Muscle of back (tissue), 13 donors: ENCODE measurements at places on chromosomes 1 and 21.

DNA sequence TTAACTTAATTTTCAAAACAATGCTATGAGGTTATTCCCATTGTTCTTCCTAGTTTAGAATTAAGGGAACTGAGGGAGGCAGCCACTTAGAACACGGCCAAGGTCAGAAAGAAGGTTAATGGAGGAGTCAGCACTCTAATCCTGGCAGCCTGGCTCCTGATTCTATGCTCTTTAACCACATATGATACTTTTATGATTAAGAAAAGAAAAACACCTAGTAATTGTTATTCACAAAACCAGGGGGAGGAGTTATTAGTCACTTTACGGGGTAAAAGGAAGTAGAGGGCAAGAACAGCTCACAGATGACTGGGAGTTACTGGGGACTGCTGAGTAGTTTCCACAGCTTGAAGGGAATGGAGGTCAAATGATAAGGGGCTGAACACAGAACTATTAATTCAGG, 38.6 kb downstream of the GADD45A start:
- DNase-seq: no peak

DNA sequence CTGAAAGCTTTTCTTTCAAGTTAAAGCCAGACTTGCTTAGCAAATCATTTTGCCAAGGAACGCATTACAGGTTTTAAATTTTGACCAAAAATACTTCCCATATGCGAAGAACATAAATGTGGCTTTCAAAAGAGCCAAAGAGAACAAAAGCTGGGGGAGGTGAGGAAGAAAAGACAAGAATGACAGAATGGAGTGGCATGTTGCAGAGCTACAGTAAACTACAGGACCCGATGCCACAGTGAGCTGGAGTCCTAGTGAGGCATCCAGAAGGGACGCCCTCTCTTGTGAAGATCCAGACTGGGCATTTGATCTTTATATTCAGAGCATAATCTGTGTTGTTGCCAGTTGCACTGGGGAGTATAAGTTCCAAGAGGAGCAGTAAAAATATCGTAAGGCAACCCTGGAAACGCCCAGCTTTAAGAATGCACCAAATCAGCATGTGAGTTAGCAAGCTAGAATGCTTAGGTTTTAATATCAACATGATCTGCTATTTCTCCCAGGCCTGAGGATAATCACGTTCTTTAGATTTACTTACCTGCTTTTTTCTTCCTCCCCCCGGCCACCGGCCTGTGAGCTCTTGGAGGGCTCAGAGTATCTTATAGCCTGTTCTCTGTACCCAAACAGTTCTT, 48.4 kb upstream of the HOOK1 start:
- no peak for DNase-seq

DNA sequence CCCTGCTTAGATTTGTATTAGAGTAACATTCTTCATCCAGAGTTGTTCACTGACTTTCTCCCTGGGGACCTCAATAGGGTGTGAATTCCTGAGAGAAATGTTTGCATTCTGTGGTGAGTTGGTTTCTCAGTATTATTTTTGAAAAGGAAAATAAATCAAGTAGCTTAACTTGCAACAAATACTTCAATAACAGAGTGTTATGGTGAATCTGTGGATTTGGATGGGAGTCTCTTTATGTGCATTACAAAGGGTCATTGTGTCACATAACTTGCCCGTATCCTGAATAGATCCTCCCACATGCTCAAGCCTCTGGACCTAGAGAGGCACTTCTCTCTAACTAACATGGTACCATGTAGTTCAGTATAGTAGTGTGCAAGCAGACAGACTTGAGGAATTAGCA, 68.4 kb upstream of the IPO9 start:
- no peak for DNase-seq

- no peak for DNase-seq
Observed at GRCh38 chr1:14605945-14606344, 7.5 kb downstream of the KAZN start.

- no peak for DNase-seq
Observed at GRCh38 chr1:41435570-41436178, 48.8 kb downstream of the EDN2 start.

- DNase-seq: no peak
Observed at GRCh38 chr1:154263465-154264332, 8.7 kb upstream of the HAX1 start.

DNA sequence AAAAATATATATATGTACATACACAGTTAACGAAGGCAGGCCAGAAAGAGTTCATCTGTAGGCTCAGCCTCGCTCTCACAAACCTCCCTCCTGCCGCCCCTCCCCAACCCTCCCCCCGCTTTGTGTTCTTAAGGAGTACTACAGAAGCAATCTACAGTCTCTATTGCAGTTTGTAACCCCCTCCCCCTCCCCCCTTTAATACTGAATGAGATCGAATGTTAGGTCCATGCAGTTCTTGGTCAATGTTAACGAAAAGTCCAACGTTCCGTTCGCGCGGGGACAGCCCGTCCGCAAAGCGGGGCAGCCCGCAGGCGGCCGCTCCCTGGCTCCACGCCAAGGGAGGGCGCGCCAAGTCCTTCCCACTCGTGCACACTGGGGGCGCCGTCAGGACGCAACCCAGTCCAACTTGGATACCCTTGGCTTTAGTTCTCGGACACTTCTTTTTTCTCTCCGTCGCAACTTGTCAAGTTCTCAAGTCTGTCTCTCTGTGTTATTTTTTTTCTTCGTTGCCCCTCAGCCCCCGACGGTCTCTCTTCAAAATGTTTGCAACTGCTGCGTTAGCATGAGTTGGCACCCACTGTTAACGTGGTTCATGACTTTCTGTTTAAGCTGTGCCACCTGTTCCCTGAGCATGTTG, 2.2 kb downstream of the JUN start:
- DNase-seq: peak; percentile 69

GRCh38 chr1:66788231-66788939, 12.7 kb downstream of the INSL5 start:
- DNase-seq: no peak

DNA sequence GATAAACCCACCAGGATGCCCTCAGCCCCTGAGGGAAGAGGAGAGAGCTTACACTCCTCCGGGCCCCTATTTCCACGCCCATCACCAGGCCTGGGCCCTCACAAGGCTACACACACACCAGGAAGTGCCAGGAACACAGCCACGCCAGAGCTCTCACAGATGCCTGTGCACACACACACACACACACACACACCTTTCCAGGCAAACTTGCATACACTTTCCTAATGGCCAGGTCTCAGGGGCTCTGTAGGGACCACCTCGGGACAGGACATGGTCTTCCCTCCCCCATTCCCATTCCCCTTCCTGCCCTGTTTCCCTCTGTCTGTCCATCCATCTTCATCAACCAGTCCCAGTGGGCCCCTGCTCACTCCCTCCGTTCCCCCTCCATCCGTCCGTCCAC, 9.7 kb upstream of the EPHA2 start:
- DNase-seq: no peak

- DNase-seq: peak; percentile 83
Observed at GRCh38 chr21:31873696-31874599, 1.1 kb downstream of the HUNK start.

DNA sequence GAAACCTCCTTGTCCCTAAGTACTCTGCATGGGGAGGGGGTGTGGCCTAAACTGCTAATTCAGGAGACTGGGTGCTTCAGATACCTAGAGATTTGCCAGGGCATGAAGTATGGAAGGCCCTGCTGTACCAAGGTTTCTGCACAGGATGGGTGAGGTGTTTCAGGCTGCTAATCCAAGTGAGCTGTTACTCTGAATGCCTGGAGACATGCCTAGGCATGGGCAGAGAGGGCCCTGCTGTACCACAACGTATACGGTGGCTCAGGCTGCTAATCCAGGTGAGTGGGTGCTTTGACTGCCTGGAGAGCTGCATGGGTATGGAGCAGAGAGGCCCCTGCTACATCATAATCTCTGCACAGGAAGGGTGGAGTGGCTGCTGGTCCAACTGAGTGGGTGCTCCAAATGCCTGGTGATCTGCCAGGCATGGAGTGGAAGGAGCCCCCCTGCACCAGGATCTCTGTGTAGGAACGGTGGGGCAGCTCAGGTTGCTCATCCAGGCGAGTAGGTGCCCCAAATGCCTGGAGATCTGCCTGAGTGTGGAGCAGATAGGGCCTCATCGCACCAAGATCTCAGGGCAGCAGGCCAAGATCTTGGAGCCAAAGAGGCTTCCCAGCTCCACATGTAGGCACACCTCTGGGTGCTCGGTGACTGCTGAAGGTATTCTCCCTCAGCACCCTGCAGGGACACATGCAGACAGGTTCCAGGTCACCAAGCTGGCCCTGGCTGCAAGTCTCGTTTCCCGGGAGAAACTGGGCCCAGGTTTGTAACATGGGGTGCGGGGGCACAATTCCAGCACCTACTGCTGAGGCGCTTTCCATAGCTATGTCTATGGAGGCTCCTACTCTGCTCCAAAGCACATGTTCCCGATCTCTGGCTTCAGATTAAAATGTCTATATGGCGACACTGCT, 252.5 kb upstream of the PLXNA2 start:
- DNase-seq: no peak

- DNase-seq: no peak
Observed at GRCh38 chr1:146001709-146002108, 5.3 kb upstream of the TXNIP start.

- DNase-seq: no peak
Observed at GRCh38 chr1:205965036-205965884, 22.0 kb upstream of the SLC26A9 start.

DNA sequence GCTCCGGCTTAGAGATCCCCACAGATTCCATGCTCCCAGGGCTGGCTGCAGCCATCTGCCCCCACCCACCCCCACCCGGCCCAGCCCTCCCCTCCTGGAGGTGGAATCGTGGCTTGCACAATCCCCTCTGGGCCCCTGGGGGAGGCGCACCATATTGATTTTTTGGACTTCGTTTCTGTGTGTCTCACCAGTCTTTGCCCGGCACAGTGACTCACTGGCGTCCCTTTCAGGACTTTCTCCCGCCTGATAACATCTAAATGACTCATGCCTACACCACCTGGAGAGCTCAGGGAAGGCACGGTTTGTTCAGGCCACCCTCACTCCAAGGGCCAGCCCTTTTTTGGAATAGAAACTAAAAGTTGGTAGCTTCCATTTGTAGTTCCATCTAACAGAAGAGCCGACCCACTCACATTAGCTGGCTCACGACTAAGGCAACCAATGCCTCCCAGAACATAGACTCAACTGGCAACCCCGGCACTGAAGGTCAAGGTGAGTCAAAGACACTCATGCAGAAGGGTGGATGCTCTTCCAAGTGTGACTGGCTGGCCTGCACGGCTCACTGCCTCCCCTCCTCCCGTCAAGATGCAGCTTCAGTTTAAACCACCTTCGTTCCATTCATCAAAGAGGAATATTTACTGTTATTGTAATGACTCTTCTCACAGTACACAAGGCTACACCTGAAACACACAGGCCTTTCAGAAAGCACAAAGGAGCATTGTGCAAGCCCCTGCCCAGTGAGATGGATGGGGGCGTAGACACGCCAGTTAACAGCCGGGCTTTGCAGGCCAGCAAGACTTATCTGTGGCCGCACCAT, 18.1 kb upstream of the ETS2 start:
- no peak for DNase-seq

DNA sequence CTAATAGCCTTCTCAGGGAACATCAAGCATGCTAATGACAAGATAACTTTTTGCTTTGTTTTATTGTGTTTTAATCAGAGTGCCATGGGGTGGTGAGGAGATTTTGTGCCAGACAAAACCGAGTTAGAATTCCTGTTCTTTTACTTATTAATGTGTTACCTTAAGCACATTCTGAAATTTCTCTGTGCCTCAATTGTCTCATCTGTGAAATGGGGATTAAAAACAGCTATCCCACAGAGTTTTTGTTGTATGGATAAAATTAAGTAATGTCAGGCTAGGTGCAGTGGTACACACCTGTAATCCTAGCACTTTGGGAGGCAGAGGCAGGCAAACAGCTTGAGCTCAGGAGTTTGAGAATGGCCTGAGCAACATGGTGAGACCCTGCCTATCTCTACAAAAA, 138.0 kb downstream of the PROX1 start:
- DNase-seq: no peak

GRCh38 chr1:208393826-208394225, 149.6 kb upstream of the PLXNA2 start:
- no peak for DNase-seq

DNA sequence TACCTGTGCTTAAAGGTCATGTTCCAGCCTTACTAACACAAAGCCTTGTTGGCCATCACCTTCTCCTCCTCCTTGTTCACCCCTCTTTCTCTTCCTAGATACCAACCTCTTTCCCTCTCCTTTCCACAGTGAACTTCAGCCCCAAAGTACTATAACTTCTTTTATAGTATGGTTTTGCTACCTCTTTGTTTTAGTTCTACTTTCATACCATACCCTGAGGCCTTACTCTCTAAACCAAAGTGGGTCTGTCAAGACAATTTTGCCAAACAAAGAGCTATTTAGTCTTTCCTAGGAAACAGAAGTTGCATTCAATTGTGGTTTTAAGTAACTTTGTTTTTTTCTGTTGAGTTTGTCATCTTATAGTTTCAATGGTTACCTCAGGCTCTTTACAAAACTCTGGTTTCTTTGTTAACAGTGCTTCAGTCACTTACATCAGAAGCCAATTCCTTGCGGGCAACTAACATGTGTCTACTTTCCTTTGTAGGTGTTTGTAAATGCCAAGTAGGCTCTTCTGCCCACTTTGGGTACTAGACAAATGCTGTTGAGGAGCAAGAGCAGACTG, 623.9 kb upstream of the PKN2 start:
- no peak for DNase-seq

GRCh38 chr1:109984190-109984455, 442 bp upstream of the AHCYL1 start:
- DNase-seq: no peak

DNA sequence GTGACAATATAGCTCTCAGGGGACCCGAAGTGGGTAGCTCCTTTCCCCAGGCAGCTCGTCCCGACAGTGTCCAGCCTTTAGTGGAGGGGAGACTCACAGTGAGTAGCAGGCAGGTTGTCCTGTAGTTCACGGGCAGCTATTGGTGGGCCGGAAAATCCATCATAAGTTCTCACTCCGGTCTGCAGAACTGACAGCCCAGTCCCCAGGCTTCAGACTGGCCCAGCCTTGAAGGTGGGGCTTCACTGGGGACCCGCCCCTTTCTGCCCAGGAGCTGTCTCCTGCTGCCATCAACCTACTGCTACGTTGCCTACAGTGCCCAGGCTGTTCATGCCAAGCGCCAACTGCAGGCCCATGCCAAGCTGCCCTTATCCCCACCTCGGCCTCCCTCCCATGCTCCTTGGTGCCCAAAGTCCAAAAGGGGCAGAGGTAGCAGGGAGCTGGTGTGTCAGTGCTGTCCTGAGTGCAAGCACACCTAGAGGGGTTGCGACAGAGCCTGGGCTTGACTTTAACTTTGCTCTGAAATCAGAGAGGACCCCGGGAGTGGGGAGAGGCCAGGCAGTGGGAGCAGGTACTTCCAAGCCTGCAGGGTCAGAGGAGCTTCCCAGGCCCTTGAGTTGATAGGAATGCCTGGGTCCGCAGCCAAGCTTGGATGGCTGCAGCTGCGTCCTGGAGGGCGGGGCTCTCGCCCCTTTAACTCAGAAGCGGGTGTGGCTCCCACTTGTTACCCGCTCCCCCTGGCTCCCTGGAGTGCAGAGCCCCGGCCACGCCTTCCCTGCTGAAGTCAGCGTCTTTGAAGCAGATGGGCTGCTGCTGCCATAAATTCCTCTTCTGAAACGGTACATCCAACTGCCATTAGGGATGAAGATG, 1144.3 kb upstream of the NCAM2 start:
- DNase-seq: peak; percentile 44
